Stimulated activated CD4-positive, alpha-beta T cell treated with anti-CD3 and anti-CD28 coated beads, Interleukin-15, amount 100 ng/mL, for 1 hour (primary cell): ENCODE measurements at places on chromosomes 1 and 21.
A peak's percentile ranks its signal among the peaks of the same experiment; 100 is the strongest.

DNA sequence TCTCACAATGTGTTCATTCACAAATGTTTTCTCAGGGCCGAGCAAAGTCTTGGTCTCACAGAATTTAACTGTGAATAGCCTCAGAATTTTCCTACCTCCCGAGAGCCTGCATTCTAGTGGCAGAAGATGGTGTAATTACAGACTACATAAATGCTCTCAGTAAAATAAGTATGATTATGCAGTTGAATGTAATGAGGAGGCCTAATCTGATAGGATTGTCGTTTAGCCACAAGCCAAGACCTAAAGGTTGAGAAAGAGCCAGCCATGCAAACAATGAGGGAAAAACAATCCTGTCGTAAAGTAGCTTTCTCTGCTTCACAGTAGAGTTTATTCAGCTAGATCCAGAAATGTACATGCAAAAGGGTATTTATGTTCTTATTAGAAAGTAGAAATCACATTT lies 607.8 kb upstream of the B3GALT2 start:
- DNase-seq, result no peak

GRCh38 chr1:31214316-31215064 lies 25.2 kb downstream of the NKAIN1 start:
- no peak for DNase-seq

GRCh38 chr1:171207377-171207776 lies 22.3 kb downstream of the FMO2 start:
- no peak for DNase-seq

DNA sequence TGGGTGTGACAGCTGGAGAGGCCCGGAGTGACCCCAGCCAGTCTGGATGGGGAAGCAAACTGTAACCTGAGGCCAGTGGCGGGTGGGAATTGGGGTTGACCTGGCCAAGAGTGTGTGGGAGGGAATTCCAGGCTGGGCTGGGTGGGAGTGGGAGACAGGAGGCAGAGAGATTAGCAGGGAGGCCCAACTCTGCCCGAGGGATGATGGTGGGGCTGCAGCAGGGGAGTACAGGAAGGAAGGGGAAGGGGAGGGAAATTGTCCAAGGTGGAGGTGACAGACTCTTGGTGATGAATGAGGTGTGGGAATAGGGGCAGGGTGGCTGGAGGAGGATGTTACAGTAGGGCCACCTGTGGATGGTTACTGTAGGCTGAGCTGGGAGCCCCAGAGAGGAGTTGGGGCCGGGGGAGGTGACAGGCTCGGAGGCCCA lies 40.4 kb downstream of the HUNK start:
- DNase-seq, result no peak

DNA sequence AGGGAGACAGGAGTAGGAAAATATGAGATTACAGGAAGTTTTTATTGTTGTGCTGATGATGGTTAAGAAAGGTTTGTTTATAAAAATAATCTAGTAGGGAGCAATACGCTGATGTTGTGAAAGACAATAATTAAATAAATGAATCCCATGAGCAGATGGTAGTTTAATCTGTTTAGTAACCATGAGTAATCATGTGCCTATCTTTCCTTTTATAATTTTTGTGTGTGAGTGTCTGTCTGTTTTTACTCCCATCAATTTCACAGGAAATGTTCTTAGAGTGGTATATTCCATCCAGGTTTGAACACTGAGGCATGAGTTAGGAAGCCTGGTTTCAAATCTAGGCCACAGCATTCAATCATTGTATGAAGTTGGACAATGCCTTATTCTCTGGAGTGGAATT lies 180.5 kb downstream of the OLFM3 start:
- no peak for DNase-seq

DNA sequence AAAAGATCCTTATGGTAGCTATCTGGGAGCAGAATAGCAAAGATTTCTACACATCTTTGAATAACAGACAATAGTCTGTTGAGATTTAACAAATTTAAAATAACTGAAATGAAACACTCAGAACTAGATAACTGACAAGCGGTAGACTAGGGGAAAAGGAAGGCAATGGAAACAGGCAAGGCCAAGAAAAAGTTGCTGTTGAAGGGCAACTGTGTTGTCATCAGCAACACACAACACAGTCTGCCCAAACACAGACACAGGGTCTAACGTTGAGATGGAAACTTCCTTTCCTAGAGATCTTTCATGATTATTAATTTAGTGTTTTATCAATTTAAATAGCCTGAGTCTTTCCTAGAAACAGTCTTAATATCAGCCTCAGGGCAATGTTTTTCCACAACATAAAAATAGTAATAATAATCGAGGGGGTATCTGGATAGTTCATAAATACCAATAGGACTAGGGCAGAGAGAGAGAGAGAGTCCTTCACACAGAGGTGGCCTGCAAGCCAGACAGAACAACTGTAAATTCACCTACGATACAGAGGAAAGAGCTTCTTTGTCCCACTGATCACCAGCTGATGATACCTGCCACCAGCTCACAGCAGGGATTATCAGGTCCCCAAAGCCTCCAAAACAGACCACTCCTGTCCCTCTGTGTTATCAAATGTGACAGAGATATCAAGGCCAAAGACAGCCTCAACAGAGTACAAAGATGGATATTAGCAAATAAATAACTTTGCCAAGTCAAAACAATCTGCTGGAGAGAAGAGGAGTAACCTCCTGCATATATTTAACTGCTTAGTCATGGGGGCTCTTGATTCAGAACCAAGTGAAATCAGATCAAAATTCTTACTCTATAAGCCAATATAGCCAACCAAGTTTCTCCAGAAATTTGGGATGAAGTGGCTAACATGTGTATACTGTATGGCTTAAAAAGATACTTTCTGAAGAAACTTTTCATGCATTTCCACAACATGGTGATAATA lies 245.3 kb downstream of the SLC45A1 start:
- no peak for DNase-seq

DNA sequence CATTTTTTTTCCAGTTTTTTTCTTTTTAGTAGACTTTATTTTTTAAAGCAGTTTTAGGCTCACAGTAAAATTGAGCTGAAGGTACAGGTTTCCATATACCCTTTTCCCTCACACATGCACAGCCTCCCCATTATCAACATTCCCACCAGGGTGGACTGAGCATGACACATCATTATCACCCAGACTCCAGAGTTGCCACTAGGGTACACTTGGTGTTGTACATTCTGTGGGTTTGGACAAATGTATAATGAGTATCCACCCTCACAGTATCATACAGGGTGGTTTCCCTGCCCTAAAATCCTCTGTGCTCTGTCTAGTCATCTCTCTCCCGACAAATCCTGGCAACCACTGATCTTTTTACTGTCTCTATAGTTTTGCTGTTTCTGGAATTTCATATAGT lies 3.0 kb upstream of the AIM2 start:
- no peak for DNase-seq

- DNase-seq, result no peak
Measured at GRCh38 chr1:153679337-153680119, 1.0 kb downstream of the NPR1 start.

DNA sequence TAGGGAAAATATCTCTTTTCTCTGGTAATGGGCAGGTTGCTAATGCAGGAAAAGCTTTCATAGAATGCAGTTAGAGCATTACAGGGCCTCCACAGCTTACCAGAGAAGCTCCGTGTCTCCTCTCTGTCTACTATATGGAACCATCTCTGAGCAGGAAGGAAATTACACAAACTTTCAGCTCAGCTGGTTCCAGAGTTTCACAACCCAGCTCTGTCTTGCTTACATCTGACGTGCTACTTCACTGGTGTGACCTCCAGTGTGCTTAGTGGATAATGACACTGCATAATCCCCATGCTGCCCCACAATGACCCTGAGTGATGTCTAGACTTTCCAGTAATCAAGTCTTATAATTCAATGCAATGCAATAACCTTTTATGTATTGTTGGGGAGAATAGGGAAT lies 4.3 kb upstream of the FGGY start:
- no peak for DNase-seq

- DNase-seq, result peak; percentile 8
Measured at GRCh38 chr21:45154511-45155508, 80.4 kb downstream of the ADARB1 start.

- no peak for DNase-seq
Measured at GRCh38 chr1:43258370-43258769, 11.4 kb upstream of the TMEM125 start.

GRCh38 chr1:40155910-40156309 lies 5.3 kb upstream of the RLF start:
- no peak for DNase-seq

GRCh38 chr21:35652196-35652595 lies 408.1 kb downstream of the SETD4 start:
- no peak for DNase-seq

- DNase-seq, result no peak
Measured at GRCh38 chr21:27333096-27333495, 366.2 kb upstream of the ADAMTS5 start.

DNA sequence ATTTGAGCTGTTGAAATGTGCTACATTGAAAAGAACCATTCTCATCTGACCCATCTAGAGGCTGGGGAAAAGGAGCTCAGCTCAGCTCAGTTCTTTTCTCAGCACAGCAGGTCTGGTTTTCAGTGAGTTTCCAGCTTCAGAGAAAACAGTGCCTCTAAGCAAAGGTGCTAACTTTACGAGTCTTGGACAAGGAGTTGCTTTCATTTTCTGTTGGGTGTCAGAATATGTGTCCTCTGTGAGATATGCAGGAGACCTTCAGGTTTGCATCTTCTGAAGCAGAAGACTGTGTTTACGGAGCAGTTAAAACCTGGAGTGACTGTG lies 321.3 kb upstream of the USP24 start:
- no peak for DNase-seq

- DNase-seq, result no peak
Measured at GRCh38 chr1:177246710-177247580, 76.2 kb downstream of the BRINP2 start.

DNA sequence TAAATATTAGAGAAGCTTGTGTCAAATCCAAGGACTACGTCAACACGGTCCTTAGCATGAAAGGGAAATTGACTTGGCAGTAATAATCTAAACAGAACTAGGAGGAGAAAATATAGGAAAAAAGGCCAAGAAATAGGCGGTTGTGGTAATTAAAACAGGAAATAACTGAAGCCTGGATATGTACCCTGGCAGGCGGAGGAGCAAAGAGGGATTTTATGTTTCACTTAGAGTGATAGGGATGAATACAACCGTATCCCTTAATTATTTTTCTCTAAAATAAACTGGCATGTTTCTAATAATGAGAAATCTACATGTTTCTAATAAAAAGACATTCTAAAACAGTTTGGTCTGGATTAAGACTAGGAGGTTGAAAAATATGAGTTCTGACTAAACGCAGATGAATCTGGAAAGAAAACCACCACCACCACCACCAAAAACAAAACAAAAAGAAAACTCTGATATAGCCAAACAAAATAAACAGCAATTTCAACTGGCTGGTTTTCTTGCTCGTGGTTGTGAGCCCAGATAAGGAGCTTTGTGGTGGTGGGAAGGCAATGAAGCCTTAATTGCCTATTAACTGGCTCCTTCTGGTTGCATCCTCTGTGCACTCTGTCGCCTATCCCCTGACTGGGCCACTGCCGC lies 334.2 kb upstream of the SNX7 start:
- DNase-seq, result no peak

GRCh38 chr1:2270260-2271100 lies 42.4 kb downstream of the SKI start:
- no peak for DNase-seq

- no peak for DNase-seq
Measured at GRCh38 chr1:231872461-231872910, 245.9 kb downstream of the DISC1 start.

DNA sequence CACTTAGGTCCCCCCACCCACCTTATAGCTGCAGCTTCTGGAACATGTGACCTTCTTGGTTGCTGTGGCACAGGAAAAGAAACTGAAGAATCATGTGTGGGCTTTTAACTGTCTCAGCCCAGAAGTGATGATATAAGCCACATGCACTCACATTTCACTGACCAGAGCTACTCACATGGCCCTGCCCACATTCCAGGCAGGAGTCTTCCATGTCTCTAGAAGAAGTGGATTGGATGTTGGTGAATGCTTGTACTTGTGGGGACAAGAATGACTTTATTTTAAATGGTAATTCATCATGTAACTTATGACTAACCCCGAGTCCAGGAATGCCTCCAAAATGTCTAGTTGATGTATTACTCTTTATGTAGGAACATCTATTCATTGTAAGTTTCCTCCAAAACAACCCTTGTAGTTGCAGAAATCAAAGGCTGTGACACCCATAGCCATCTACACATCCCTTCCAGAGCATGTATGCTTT lies 15.8 kb upstream of the CAMK1G start:
- no peak for DNase-seq

GRCh38 chr1:217896490-217896889 lies 265.3 kb downstream of the SPATA17 start:
- DNase-seq, result no peak

DNA sequence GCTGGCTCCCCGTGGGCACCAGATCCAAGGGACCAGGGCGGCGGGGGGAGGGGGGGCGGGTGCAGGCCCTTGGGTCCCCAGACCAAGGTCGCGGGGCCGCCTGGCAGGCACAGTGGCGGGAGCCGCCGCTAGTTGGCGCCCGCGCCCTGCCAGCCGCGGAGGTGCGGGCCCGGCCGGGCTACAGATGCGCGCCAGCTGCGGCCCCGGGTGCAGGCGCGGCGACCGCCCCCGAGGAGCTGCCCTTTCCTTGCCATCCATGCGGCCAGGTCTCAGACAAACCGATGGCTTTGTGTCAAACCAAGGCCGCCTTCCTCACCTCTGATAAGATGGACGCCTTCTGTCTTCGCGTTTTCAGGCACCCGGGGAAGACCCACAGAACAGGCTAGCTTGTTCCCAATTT lies 2.2 kb upstream of the RUNX3 start:
- DNase-seq, result peak; percentile 49

DNA sequence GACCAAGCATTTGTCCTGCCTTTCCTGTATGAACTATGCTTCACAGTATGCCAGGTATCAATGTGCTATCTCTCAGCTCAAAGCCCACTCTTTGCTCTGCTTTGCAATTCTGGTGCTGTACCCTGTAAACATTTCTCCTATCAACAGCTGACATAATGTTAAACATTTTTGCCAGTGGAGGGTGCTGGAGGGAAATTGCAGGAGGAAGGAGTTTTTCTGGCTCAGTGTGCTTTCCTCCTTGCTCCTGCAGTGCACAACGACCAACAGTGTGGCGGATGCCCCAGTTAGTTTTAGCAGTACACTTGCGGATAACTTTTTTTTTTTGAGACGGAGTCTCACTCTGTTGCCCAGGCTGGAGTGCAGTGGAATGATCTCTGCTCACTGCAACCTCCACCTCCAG lies 67.1 kb upstream of the PTGFRN start:
- DNase-seq, result no peak

GRCh38 chr1:110255392-110255787 lies 45.3 kb downstream of the KCNC4 start:
- DNase-seq, result no peak

DNA sequence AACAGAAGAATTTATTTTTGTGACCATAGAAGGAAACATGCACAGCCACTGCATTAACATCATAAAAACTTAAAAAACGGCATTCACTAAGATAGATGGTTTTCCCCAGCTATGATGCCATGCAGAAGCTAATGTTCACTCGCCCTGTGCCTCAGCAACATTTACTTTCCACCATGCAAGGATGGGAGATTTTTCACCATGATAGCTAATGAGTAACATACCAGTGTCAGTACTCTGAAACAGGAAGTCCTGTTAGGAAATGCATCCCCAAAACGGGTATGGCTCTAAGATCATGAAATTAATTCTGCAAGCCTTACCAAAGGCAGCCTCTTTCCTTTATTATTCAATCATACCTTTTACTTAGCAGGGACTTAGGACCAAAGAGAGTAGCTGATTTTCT lies 17.5 kb upstream of the VAMP3 start:
- DNase-seq, result no peak

- no peak for DNase-seq
Measured at GRCh38 chr1:227929751-227930472, 17.8 kb downstream of the WNT9A start.

- no peak for DNase-seq
Measured at GRCh38 chr1:201713086-201713810, 115.7 kb upstream of the IPO9 start.
